Keratinocyte (primary cell): ENCODE measurements at places on chromosomes 3 and 15. TPM values are rescaled to one million over a fixed set of nuclear protein-coding genes. Genes with fewer than 3 reads are reported as not detected.
A peak's percentile ranks its signal among the peaks of the same experiment; 100 is the strongest.

DNA sequence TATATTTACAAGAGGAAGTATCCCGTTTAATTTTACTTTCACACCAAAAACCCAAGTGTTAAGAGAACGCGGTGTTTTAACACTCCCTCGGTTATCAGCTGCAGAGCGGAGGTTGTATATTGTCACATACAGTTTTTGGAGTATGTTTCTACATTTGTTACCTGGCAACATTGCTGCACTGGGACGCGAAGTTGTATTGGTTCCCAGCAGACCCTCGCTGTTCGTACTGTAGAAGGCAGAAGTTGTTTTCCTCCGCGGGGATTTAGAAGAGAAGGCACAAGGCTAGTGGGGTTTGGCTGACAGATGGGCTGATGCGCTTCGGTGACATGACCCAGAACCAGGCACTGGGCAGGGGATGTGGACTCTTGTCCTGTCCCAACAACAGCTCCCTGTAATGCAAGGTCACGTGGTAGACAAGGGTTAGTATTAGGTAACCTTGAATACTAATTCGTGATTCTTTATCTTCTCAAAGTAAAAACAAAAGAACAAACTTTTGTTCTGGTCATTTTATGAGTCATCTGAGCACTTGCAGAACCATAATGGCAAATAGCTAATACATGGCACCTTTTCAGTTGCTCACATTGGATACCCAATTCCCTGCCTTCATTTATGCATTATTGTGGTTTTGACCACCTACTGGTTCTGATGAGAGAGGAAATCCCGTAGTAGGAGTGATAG, 230.4 kb upstream of the BHLHE40 start:
- no peak for DNase-seq

DNA sequence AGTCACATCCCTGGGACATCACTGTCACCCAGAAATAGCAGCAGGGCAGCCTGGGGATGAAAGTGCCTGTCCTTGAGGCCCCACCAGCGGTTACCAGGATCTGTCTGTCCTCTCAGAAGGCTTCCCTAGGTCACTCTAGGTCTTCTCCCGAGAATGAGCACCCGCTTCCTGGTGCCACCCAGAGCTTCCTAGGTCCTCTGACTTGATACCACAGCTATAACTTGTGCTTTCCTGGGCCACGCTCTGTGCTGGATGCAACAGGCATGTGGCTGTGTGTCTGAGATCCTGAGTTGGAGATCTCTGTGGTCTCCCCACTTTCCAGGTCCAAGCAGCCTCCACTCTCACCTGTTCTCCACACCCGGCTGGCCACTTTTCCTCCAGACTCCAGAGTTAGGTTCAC, 25.8 kb downstream of the ARNT2 start:
- DNase-seq = no peak

- no peak for DNase-seq
These were observed 735.6 kb upstream of the GBE1 start for GRCh38 chr3:82496890-82497560.

GRCh38 chr3:159899166-159899565, 89.5 kb upstream of the IL12A start:
- no peak for DNase-seq

DNA sequence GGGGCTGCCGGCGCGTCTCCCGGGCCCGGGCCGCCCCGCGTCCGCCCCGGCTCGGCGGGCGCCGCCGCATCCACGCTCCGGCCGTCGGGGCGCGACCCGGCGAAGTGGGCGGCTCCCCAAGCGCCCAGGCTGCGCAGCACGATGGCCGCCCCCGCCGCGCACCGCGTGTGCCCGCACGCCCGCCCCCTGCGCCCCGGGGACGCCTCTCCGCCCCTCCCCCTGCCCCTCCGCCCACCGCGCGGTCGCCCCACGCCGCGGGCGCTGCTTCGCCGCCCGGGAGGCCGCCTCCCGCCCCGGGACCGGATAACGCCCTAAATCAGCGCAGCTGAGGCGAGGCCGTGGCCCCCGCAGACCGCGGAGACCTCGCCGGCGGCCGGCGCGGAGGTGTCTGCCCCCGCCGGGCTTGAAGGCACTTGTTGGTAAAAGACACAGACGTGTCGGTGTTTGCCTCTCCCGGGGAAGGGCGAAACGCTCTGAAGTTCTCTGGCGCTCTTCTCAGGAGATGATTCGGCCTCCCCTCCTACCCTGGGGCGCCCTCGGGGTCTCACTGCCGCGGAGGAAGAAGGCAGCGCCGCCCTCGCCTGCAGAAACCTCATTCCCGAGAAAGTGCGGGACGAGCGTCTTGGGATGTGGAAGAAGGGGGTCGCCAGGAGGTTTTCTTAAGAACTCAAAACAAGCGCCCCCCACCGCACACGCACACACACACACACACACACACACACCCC, at the start of gene BNC1:
Gene BNC1, minus strand, starts transcription at position 106 of the 725 bp plus-strand sequence. Its CDS starts 36 bp downstream, at position 70.
- DNase-seq = no peak

- DNase-seq = no peak
These were observed 120.9 kb downstream of the ERC2 start for GRCh38 chr3:56347219-56347871.

DNA sequence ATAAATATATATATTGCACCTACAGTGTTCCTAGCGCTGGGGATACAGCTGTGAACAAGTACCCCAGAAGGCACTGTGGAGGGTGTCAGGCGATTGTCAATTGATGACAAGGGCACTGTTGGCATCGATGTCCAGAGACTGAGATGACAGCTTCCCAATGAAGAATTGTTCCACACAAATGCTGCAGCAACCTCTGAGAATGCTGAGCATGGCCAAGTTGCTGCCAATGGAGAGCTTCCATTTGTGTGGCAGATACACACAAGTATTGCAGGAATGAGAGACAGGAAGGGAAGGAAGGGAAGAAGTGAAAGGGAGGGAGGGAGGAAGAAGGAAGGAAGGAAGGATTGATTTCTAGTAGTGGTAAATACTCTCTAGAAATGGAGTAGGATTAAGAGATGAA, 21.9 kb downstream of the LRTM1 start:
- no peak for DNase-seq

GRCh38 chr3:23594894-23595670, 210.7 kb upstream of the UBE2E1 start:
- DNase-seq = no peak

The LDHAL6B gene
- polyA plus RNA-seq = not detected in 3 replicates

The CYP8B1 gene
- not detected in 3 replicates for polyA plus RNA-seq

- DNase-seq = peak; percentile 95
These were observed 530.6 kb upstream of the IL12A start for GRCh38 chr3:159458010-159458409.

- no peak for DNase-seq
These were observed 106.5 kb downstream of the TPRA1 start for GRCh38 chr3:127483902-127484591.

- DNase-seq = no peak
These were observed 576.3 kb downstream of the NTRK3 start for GRCh38 chr15:87680208-87680607.
